ENCODE measurements at places on chromosomes 3 and 15.

DNA sequence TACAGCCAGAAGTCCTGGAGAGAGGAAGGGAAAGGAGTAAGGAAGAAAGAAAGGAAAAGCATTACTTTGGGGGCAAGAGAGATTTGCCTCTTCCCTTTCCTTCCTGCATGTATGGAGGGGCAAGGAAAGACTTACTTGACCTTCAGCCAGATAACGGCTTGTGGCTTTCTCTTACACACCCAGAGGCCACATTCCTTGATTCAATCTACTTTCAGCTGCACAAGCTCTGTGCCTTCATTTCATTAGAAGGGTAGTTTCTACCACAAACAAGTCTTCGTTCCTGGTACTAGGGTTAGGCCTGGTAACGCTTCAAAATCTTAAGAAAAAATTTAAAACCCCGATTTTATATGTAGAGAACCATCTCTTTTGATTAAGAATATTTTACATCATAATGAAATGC lies 835.9 kb downstream of the TUSC7 start:
- no peak for DNase-seq

GRCh38 chr3:133404920-133405319 lies 5.1 kb downstream of the BFSP2 start:
- no peak for DNase-seq

DNA sequence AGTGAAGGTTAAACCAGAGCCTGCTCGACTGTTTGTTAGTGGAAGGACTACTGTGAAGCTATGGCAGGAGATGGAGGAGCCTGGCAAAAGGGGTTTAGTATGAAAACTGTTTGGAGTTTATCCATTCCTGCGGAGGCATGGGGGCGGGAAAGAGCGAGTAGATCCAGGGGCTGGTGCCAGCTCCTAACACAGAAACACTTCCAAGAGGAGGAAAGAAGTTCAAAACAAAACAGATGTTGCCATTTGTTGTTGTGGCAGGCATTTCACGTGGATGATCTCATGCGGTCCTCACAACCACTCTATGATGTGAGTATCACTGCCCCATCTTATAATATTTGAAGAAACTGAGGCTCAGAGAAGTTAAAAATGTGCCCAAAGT lies 30.7 kb upstream of the KY start:
- no peak for DNase-seq

DNA sequence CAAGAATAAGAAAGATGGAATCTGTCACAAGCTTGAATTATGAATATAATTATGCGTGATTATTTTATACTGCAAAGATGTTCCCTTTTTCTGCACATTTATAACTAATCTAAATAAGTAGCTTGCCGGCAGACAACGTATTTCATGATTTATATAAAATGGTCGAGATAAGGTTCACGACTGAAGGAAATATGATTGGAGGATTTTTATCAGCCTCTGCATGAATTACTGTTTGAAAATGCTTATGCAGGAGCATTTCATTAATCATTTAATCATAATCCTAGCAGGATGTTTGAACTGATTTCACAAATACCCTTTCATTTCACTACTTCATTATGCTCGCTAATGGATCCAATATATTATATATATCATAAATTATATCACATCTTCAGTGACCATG lies 580.0 kb downstream of the FOXP1 start:
- no peak for DNase-seq

DNA sequence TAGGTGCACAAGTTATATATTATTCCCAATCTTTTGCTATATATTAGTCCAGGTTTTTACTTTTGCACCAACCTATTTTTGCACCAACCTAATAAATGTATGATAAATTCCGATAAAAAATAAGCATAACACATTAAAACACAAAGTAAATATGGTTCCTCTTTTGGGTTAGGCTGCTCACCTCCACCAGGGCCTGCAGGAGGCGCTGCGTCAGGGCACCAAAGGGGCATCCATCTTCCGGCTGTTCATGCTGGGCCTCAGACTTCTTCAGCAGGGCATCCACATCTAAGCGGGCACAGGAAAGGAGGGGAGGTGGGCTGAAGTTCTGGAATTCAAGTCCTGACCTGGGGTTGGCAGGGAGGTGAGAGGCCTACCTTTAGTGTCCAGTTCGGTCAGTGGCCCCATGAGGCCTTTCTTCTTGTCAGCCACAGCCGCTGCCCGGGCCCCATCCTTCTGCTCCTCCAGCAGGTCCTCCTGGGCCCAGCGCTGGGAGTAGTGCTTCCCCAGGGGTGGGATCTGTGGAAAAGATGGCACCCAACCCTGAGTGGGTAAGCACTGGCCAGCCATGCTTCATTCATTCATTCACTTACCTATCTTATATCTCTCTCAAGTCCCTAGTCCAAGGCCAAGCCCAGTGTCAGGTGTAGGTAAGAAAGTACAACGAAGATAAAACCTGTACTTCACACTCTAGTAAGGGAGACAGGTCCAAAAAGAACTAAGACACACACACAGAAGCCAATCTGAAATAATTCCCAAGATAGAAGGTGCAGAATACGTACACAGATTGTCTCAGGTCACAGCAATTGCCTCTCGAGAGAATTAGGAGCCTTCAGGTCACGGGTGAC lies 5.2 kb downstream of the TADA3 start:
- DNase-seq, result no peak

GRCh38 chr3:71127844-71128243 lies 455.7 kb downstream of the FOXP1 start:
- no peak for DNase-seq

DNA sequence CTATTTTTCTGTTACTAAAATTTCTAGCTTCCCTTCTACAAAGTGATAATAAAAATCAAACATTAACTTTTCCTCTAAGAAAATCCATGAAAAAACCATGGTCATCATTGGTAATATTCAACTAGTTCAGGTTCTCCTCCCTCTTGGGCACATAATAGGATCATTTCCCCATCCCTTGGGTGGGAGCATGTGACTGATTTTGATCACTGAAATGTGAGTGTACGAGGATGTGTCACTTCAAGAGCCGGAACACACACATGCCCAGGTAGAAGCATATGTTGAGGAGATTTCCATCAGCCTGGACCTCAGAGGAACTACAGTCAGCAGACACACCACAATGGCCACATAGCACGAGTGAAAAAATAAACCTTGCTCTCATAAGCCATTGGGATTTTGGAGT lies 36.1 kb downstream of the AP3S2 start:
- DNase-seq, result no peak

DNA sequence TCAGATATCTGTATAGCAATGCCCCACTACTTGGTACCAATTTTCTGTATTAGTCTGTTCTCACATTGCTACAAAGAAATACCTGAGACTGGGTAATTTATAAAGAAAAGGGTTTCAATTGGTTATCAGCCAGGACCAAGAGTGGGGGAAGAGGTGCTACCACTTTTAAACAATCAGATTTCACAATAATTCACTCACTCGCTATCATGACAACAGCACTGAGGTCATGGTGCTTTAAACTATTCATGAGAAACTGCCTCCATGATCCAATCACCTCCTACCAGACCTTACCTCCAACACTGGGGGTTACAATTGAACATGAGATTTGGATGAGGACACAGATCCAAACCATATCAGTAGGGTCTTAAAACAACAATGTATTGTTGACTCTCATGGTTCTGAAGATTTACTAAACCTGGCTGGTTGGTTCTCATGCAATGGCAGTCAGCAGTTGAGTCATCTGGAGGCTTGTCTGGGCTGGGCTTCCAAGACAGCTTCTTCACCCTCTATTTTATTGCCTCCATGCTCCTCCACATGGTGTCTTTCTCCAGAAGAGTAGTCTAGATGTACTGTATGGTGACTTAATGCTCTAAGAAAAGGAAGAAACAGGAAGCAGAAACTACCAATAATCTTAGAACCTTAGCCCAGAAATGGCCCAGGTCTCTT lies 21.2 kb upstream of the TM4SF4 start:
- no peak for DNase-seq

DNA sequence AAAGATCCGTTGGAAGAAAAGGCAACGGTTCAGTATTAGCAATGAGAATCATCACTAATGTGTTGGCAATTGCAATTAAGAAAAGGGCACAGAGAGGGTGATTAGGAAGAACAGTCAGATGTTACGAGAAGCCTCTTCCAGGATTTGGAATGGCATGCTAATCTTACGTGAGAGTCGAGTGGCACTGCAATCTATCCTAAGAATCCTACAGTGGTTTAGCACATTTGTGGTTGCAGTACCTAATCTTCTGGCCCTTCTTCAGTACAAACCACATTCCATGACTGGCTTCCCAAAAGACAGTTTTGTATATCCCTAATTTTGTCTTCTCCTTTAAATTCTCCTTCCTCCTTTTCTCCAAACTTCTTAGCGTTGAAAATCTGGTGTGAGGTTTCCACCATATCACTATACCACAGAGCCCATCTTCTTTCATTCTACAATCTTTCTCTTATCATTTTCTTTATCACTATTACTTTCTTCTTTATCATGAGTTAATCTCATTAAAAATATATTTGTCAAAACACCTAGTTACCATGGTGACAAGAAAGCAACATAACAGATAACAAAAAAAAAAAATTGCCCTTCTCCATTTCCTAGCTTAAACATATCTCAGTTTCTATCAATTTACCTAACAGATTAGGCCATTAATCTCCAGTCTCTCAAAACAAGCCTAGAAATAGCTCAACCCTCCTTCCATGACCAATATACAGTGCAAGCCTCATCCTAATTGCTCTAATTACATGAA lies 60.1 kb downstream of the IGSF11 start:
- DNase-seq, result no peak

DNA sequence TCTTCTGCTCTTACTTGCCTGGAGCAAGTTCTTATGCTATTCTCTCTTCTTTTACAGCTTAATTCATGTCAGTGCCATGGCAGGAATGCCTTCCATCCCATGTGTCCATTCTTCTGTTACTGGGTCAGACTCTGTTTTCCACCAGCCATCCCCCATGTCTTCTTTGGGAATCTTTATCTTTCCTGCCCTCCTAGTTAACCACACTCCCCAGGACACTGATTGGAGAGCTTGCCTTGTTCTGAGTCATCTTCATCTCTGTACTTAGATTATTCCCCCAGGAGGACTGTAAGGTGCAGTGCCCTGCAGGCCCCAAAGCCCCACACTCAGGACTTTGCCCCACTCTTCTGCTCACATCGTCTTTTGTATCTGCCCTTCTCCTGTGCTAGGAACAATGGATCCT lies 3.6 kb downstream of the ABHD17C start:
- no peak for DNase-seq

DNA sequence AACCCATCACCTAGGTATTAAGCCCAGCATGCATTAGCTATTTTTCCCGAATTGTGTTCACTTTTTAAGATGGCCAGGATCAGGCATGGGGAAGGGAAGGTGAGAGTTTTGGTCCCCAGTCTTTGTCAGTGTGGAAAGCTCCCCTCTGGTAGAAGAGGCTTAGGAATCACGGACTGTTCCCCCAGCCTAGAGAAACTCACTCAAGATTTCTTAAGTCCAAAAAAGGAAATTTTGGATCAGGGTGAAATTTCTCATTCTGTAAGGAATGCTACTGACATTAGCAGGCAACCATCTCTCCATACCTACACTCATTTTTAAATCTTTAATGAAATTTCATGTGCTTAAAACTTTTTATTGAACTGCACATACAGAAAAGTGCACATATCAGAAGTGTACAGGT lies 70.3 kb upstream of the GALNT15 start:
- DNase-seq, result no peak

DNA sequence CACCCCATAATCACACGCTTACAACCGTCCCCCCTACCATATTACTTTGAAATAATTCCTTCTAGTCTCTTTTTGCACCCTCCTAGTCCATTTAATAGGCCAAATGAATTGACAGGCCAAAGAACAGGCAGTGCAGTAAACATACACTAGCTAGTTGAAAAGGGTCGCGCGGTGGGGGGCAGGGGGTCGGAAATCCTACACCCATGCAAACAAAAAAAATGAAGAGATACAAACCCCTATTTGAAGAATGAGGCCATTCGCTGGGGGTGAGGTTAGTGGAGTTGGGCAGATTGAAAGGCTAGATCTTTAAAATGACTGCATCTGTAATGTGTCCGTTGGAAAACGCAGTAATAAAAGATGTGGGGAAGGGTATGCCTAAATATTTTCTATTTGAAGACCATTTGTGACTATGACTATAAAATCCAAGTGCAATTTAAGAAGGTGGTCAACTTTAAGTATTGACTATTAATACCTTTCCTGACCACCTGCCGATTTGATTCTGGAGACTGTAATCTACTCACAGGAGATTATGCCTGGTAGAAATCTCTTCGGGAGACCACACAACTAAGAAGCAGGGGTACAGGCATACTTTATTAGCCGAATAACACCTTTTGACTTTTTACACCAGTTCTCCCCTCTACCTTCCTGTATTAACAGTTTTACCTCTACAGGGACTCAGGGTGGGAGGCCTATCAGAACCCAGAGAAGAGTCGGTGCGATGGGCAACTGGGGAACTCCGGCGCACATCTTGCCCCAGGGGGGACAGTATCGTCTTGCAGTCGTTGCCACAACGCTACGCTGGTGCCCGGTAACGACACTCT lies 762 bp upstream of the ARL6 start:
- DNase-seq, result no peak

- no peak for DNase-seq
These were observed 14.8 kb upstream of the TOPBP1 start for GRCh38 chr3:133676336-133677118.

- DNase-seq, result no peak
These were observed 630.2 kb downstream of the ZNF385D start for GRCh38 chr3:21120826-21121225.

DNA sequence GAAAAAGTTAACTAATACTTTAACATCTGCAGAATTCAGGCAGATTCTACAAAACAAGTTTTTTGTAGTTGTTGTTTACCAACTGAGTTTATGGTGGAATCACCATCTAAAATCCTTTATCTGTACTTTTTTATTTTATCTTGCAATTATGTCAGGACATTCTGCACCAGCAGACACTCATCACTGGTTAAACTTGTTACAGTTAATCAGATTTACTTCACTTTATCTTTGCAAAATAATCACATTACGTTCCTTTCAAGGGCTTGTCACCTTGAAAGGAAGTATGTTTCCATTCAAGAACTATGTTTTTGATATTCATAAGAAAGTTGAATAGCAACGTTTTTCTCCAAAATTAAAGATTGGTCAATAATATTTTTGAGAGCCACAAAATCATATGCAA lies 796.6 kb upstream of the ROBO1 start:
- DNase-seq, result no peak

DNA sequence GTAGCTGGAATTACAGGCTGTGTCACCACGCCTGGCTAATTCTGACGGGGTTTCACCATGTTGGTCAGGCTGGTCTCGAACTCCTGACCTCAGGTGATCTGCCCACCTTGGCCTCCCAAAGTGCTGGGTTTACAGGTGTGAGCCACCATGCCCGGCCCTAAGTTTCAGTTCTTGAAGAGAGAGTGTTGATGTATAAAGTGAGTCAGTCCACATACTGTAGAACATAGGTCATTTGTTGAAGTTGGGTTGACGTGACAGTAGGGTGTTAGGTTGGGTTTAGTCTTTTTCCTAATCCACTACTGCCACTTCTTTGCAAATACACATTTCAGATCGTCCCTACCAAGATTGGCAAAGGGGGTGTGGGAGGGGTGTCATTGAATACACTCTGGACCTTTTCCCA lies 15.2 kb downstream of the DNAJC19 start:
- no peak for DNase-seq

DNA sequence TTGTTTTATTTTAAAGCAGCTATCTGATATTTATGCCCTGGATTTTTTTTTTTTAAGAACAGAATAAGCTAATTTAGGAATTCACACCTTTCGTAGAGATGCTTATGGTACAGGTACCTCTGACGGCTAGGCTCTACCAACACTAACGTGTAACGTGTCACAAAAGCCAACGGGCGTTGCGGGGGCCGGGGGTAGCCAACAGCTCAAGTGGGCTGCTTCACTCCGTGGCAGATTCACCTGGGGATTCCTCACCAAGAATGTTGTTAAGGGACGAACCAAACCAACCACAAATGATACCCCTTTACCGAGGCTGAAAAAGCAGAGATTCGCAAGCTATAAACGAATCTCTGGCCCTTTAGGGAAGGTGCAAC lies 1.0 kb downstream of the TMCC1 start:
- no peak for DNase-seq

Data from NCI-H460 (cell line).